ENCODE measurements at places on chromosomes 12 and 14. TPM values are rescaled to one million over a fixed set of nuclear protein-coding genes. Genes with fewer than 3 reads are reported as not detected.

The RAPGEF3 gene
- polyA plus RNA-seq, result 1.4 TPM

The FZD10 gene
- not detected for polyA plus RNA-seq

The NAP1L1 gene
- polyA plus RNA-seq, result 189 TPM

The SLC6A15 gene
- 2.0 TPM for polyA plus RNA-seq

- no peaks in the 10 kb centered on the region for H3K4me1 ChIP-seq
- no peak for DNase-seq
Observed at GRCh38 chr12:129052373-129052772, 199.1 kb downstream of the GLT1D1 start.

GRCh38 chr12:64653123-64653522, 42.8 kb downstream of the RASSF3 start:
- H3K4me3 ChIP-seq, result no peak overlapping the region
- no peak overlapping the region for H3K27ac ChIP-seq
- H3K4me1 ChIP-seq, result peaks cover 8% of the 10 kb centered on the region
- DNase-seq, result no peak
- no peaks in the 10 kb centered on the region for H3K36me3 ChIP-seq
- no peaks in the 10 kb centered on the region for H3K27me3 ChIP-seq

- DNase-seq, result no peak
- no peaks in the 10 kb centered on the region for H3K4me1 ChIP-seq
- no peaks in the 10 kb centered on the region for H3K27me3 ChIP-seq
- H3K36me3 ChIP-seq, result no peaks in the 10 kb centered on the region
Observed at GRCh38 chr14:32883188-32883587, 55.5 kb upstream of the NPAS3 start.
